ENCODE measurements at places on chromosomes 7 and 10.

DNA sequence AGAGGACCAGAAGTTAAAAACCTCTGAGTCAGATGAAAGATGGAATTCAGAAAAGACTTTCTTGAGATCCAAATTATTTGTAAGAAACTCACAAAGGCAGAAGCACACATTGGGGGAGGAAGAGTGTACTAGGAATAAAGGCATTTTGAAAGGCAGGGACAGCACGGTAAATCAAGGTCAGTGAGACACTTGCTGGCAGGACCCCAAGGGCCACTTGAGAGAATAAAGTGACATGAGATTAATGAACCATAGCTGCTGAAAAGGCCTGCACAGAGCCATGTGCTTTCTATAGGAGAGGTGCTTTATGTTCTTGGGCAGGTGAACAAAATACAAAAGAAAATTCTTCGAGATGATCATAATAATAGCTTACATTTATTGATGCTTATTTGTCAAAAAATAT, 929.9 kb upstream of the MBL2 start:
- DNase-seq, result no peak

GRCh38 chr7:92622030-92622429, 31.8 kb upstream of the FAM133B start:
- no peak for DNase-seq

- DNase-seq, result peak; percentile 71
These were observed 4.3 kb downstream of the PFKP start for GRCh38 chr10:3071405-3072198.

GRCh38 chr7:137946011-137946410, 55.9 kb downstream of the CREB3L2 start:
- DNase-seq, result no peak

- no peak for DNase-seq
These were observed 986 bp upstream of the PDGFA start for GRCh38 chr7:520503-521161.

DNA sequence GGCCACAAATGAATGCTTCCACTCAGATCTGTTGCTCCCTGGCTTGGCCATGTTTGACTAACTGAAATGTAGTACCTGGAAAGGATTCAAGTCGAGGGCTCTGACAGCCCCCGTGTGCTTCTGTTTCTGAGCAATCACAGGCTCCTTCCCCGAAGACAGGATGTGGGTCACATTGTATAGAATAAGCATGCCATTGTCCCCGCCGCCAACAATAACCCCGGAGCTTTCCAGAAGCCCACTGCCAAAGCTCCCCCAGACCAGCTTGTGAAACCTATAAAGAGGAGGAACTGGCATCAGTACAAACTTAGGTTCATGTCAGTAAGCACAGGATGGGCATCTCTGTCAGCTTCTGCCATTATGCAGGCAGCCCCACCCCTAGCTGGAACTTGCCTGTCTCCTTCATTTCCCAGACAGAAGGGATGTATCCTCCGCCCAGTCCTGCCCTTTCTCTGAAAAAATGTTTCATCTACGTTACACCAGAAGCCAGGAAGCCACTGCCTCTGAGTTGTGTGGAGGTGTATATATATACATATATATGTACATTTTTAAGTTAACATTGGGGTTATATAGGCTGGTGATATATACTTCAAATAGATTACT, 10.3 kb downstream of the SEC31B start:
- no peak for DNase-seq

DNA sequence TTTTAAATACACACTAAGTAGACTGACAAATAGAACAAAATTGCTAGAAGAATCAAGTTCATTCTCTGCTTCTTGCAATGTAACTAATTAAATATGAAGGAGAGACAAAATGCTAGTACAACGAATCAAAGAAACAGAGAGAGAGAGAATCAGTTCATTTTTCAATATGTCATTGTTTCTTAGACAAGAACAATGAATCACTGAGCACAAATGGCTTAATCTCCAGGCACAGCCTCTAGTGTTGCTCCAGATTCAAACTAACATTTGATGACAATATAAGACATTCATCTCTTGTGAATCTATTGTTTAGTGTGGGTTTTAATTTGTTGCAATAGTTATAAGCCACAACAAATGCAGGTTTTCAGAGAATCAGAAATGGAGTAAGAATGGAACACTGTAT, 357.4 kb upstream of the TMEM229A start:
- no peak for DNase-seq
